Brain (organoid and tissue), 16 donors: ENCODE measurements at places on chromosomes 5 and 9.
A peak's percentile ranks its signal among the peaks of the same experiment; 100 is the strongest.

- DNase-seq: no peak
These were observed 457.8 kb downstream of the RASEF start for GRCh38 chr9:82604947-82605656.

DNA sequence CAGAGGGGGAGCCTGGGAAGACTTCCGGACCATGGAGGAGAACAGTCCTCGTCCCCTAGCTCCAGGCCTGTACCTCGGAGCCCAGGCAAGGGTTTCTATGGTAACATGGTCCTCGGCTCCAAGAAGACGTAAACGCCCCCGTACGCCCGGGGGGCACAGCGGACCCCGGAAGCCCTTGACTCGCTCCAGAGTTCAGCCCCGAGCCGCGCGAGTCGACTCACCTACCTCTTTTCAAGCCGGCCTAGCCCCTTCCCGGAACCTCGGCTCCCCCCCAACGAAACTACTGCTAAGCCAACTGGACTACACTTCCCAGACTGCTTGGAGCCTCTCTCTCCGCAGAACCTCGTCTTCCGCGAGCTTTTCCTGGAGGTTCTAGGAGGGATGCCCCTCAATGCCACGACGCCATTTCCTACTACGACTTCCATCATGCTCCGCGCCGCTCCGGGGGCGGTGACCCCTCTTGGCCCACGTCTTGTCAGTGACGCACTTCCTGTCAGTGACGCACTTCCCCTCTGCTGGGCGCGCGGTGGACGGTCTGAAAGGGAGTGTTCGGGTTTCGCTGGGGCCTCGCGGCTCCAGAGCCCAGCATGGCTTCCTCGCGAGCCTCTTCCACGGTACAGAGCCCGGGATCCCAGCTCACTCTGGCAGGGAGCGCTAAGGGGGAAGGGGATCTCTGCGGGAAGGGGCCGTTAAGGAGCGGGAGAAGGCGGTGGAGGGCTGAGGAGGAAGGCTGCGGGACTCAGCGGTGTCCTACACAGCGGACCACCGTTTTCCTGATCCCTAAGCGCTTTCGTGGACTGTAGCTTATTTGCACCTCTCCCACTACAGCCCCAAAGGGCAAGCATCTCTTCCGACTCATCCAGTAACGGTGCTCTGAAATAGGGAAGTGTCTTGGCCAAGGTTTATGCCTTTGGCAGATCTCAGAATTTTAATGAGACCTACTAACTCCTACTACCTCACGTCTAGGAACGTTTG, at the start of the genes CDC26 and PRPF4:
CDC26 (minus strand) TSS at position 416 of the 975 bp plus-strand sequence. CDS start 3,065 bp downstream, outside the sequence.
PRPF4 (plus strand) TSS at position 502 of the 975 bp plus-strand sequence; CDS start at position 588, 86 bp downstream.
- DNase-seq: peak; percentile 99

DNA sequence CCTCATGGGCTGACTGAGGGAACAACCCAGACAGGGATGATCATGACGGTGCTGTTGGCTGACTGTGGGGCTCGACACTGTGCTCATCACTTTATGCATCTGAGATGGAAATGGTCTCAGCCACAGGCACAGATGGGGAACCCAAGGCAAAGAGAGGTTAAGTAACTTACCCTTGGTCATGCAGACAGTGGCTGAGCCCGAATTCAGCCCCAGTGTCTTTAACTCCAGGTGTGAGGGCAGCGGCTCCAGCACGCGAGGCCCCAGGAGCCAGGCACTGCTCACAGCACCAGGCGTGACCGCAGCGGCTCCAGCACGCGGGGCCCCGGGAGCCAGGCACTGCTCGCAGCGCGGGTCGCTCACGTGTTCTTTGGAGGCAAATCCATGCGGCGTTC, 45.3 kb upstream of the FCN1 start:
- no peak for DNase-seq

- peak; percentile 74 for DNase-seq
These were observed 148.2 kb downstream of the GIN1 start for GRCh38 chr5:102971676-102972293.

GRCh38 chr5:57764479-57765089, 282.0 kb upstream of the ACTBL2 start:
- no peak for DNase-seq

DNA sequence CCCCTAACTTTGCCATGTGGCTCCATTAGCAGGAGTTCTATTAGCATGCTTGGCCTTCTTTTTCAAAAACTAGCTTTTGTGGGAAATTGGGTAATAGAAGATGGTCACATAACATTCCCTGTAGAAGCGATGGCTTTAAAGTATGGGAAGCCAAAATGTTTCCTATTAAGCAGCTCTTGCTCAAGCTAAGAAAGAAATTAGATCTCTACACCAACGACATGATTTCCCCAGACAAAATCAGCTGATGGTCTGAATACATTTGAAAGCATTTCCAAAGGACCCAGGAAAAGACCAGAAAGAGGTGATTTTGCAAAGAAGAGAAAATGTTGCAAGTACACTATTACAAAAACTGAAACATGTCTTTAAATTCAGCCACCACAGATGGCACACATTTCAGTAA, 4.8 kb upstream of the NFIL3 start:
- no peak for DNase-seq

GRCh38 chr5:173800340-173800739, 87.8 kb upstream of the CPEB4 start:
- DNase-seq: no peak

DNA sequence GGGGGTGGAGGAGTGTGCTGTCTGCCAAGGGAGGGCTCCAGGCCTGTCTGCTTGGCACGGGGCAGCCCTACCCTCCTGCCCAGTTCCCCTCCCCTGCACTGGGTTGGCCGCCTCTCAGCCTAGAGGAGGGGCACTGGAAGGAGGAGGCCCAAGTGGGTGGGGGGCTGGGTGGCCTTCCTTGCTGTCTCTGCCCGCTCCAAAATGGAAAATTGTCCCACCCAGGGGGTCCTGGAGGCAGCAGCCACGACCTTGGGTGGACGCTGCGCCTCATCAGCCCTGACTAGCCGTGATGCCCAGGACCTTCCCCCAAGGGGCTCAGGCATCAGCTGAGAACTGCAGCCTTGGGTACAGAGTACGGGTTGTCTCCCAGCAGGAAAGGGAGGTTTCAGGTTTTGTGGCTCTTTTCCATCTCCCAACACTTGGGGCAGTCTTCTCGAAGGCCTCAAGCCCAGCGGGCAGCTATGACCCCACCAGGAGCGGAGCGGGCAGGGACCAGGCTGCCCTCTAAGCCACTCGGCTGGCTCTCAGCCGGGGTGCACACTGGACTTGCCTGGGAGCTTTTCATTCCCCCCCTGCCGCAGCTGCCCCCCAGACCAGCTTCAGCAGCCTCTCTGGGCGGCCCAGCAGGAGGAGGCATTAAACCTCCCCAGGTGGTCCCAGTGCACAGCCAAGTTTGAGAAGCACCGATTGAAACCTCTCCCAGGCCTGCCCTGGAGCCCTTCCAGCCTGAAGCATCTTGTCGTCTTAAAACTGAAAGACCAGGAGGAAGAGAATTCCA, 20.6 kb downstream of the NTNG2 start:
- peak; percentile 81 for DNase-seq

DNA sequence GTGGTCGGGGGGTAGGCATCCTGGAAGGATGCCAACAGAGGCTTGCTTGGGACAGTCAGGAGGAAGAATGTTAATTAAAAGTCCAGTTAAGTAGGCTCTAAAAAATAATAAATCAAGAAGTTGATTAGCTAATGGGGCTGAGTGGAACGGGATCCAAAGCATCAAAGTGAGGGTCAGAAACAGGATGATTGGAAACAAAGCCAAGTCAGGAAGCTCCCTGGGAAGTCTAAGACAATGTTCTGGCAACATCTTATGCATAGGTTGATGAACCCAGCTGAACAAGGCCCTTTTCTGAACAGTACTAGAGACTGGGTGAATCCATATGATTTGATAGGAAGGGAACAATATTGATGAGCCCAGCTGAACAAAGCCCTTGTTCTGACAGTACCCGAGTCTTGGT, 50.2 kb upstream of the STARD4 start:
- no peak for DNase-seq

DNA sequence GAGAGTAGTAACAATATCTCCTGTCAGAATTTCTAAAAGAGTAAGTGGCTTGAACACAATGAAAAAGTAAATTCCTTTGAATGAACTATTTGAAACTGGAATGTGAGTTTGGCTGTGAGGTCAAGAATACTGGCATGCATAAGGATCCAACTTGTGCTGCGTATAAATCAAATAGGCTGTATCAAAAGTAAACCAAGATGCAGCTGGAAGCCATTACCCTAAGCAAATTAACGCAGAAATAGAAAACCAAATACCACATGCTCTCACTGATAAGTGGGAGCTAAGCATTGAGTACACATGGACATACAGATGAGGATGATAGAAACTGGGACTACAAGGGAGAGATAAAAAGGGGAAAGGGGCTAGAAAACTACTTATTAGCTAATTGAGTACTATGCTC, 24.0 kb upstream of the SRFBP1 start:
- DNase-seq: no peak

DNA sequence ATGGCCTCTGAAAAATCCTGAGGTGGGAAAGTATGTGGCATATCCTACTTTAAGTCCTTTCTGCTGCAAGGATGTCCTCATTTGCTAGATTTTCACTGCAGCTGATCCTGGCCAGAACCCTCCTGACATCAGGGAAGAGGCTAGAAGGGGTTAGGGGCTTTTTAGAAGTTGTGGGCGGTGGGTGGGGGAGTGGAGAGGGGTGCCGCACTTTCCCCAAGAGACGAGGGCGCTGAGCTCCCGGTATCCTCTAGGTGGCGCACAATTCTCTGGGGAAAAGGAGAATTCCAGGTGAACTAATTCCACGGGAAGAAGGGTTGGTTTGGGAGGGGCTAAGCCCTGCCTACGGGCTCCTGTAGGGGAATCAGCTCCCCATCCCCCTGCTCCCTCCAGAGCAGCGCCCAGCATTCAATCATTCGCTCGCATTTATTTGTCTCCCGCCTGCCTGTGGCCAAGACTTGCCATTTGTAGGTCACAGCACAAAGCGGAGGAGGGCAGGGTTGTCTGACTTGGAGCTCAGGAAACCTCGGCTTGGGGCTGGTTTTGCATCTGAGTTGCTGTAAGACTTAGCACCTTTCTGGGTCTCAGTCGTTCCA, 42.9 kb upstream of the HAND1 start:
- DNase-seq: peak; percentile 55

GRCh38 chr5:154411338-154411737, 34.5 kb upstream of the SAP30L start:
- no peak for DNase-seq

DNA sequence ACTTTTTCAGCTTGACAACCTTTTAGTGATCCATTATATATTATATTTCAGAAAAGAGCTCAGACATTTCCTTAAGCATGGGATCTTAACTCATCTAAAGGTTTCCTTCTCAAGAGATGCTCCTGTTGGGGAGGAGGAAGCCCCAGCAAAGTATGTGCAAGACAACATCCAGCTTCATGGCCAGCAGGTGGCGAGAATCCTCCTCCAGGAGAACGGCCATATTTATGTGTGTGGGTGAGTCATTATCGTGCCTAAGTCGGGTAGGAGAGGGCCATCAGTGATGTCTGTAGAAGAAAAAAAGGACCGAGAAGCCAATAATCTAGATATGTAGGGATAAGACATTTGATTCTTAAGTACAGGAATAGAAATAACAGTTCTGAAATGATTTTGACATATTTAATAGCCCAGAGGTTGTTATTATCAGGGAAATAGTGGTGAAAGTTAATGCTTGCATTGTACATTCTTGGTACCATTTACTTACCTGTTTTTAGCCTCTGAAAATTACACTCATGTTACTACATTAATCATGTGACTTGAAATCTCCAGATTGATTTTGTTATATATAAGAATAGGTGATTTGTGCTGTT, 28.2 kb downstream of the MTRR start:
- peak; percentile 57 for DNase-seq

GRCh38 chr5:24407466-24407865, 237.3 kb downstream of the CDH10 start:
- DNase-seq: peak; percentile 78

DNA sequence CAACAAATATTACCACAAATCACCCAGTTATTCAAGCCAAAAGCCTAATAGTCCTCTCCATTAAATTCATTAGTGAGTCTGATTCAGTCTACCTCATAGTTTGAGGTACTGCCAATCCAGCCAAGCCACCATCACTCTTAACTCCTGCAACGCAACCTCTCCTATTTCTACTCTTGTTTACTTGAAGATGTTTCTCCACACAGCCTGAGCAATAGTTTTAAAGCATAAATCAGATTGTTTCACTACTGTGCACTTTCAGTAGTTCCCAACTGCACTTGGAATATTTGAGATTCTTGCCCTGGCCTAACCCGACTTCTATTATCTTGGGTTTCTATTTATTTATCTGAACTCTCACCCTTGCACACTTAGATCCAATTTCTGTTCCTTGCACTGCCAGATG, 85.5 kb downstream of the YIPF5 start:
- DNase-seq: no peak

DNA sequence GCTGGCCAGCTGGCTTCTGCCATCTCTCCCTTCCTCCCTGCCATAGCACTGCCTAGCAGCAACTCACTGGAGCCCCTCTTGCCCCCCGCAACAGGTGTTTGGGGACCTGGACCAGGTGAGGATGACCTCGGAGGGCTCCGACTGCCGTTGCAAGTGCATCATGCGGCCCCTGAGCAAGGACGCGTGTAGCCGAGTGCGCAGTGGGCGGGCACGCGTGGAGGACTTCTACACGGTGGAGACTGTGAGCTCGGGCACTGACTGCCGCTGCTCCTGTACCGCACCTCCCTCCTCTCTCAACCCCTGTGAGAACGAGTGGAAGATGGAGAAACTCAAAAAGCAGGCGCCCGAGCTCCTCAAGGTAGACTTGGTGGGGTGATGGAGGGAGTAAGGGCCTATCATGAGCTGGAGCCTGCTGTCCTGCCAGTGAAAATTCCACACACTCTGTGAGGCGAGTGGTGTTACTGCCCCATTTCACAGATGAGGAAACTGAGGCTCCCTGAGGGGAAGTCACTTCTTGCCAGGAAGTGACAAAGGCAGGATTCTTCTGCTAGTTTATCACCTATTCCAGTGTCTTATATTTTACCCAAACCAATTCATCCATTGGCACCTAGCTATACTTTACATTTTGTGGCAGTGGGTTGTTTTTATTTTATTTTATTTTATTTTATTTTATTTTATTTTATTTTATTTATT, 10.1 kb downstream of the OLFML2A start:
- DNase-seq: no peak
